ENCODE measurements at places on chromosomes 2 and 18.

DNA sequence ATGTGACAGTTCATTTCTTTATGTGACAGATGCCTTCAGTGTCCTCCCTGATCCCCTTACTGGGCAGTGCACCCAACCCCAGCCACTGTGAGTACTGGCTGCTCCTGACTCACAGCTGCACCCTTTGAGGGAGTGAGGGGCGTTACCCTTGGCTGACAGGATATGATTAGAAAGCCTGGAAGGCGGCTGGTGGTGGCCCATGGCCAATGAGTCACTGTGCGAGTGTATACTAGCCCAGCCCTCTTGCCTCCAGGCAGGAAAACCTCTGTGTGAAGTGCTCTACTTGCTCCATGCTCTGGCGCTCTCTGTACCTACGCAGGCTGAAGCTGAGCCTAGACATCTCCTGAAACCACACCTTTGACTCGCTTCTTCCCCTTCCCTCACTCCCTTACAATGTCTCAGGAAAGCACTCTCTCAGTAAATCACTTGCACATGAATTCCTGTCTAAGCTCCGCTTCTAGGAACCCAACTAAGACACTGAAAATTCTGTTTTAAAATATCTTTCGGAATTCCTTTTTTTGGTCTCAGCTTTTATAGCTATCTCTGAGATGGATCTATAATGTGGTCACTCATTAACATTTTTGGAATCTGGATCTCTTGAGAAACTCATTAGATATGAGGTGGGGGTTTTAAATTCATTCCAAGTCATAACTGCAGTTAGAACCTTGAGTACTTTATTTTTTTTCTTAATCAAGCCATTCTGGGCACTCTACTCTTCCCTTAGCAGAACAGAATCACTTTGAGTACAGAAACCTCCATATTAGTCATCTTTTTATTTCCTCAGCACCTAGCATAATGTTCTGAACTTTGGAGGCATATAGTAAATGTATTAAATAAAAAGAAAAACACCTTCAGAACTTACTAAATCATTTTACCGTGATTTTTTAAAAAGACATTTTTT lies 25.3 kb upstream of the STAM2 start:
- DNase-seq = peak; percentile 91

GRCh38 chr2:158799181-158799580 lies 4.1 kb downstream of the DAPL1 start:
- no peak for DNase-seq

- DNase-seq = no peak
Measured at GRCh38 chr2:133748007-133748700, 179.9 kb upstream of the NCKAP5 start.

GRCh38 chr18:68438983-68439382 lies 275.9 kb downstream of the TMX3 start:
- peak; percentile 98 for DNase-seq

- DNase-seq = no peak
Measured at GRCh38 chr2:10300328-10300920, 2.3 kb upstream of the HPCAL1 start.

- DNase-seq = no peak
Measured at GRCh38 chr2:181362561-181362960, 94.6 kb upstream of the ITGA4 start.

- DNase-seq = no peak
Measured at GRCh38 chr18:75203416-75204268, 5.3 kb downstream of the PTGR3 start.

DNA sequence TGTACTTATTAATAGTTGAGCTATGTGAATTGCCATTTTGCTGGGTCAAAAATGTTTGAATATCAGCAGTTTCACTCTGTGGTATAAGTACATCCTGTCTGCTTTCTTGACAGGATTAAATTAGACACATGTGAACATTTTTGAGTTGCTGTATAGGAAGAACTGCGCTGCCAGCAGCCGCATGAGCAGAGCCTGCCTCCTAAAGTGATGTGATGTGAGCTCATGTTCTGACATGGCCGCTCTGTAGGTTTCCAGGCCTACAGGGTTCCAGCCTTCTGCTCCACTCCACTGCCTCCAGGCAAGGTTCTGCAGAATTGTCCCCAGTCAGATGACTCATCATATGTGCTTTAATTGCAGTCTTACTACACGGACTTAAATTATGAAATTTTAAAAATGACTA lies 119.7 kb upstream of the NFATC1 start:
- no peak for DNase-seq

- no peak for DNase-seq
Measured at GRCh38 chr2:127326289-127326945, 32.5 kb upstream of the ERCC3 start.

Measured in myocyte (in vitro differentiated cells).